ENCODE measurements at places on chromosomes 11 and 22. TPM values are rescaled to one million over a fixed set of nuclear protein-coding genes. Genes with fewer than 3 reads are reported as not detected.

Gene RFPL1
- total RNA-seq = not detected

Gene ARHGAP20
- 23.0 TPM for total RNA-seq

Gene DGCR6
- 4.4 TPM for total RNA-seq

Gene OR8G1
- total RNA-seq = not detected

Gene ACRV1
- not detected for total RNA-seq

Gene OR52I2
- total RNA-seq = not detected

Gene APOBEC3G
- total RNA-seq = 10.1 TPM

Gene ACR
- total RNA-seq = not detected

Gene CNIH2
- total RNA-seq = 1.1 TPM

Gene PLAAT4
- 9.4 TPM for total RNA-seq

Data from urinary bladder (tissue), 4 donors.